ENCODE measurements at places on chromosomes 1 and 21.
A peak's percentile ranks its signal among the peaks of the same experiment; 100 is the strongest.

DNA sequence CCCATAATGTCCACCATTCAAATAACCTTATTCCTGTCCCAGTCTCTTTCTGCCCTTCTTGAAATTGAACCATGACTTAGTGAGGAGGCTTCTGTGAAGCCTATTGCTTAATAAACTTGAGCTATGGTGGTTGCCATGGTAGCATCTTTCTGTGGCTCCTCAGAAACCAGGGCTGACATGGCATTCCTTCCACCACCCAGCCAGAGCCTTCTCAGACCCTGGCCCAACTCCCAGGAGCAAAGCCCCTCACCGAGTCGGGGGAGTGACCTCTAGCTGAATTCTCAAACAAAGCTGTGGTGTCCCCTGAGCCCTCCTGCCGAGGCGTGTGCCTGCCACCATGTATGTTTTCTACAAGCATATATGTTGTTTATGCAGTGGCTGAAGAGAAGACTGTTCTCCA is 259.1 kb downstream of the CACNA1E start:
- DNase-seq, result no peak

DNA sequence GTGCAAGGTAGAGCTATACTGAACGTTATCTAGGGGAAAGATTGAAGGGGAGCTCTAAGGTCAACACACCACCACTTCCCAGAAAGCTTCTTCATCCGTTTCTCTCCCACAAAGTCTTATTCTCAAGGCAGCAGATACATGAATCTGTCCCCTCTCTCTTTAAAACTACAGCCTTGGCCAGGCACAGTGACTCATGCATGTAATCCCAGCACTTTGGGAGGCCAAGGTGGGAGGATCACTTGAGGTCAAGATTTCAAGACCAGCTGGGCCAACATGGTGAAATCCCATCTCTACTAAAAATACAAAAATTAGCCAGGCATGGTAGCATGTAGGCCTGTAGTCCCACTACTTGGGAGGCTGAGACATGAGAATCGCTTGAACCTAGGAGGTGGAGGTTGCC is 8.1 kb downstream of the CYP4X1 start:
- no peak for DNase-seq

DNA sequence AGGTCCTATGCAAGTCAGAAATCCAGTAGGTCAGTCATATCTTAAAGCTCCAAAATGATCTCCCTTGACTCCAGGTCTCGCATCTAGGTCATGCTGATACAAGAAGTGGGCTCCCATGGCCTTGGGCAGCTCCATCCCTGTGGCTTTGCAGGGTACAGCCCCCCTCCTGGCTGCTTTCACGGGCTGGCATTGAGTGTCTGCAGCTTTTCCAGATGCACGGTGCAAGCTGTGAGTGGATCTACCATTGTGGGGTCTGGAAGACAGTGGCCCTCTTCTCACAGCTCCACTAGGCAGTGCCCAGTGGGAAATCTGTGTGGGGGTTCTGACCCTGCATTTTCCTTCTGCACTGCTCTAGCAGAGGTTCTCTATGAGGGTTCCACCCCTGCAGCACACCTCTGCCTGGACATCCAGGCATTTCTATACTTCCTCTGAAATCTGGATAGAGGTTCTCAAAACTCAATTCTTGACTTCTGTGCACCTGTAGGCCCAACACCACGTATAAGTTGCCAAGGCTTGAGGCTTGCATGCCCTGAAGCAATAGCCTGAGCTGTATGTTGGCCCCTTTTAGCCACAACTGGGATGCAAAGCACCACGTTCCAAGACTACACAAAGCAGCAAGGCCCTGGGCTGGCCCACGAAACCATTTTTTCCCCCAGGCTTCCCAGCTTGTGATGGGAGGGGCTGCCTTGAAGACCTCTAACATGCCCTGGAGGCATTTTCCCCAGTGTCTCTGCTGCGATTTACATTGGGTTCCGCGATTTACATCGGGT is 472.7 kb downstream of the NPHP4 start:
- no peak for DNase-seq

- DNase-seq, result no peak
These were observed 38.4 kb downstream of the EEIG2 start for GRCh38 chr1:108598340-108598739.

DNA sequence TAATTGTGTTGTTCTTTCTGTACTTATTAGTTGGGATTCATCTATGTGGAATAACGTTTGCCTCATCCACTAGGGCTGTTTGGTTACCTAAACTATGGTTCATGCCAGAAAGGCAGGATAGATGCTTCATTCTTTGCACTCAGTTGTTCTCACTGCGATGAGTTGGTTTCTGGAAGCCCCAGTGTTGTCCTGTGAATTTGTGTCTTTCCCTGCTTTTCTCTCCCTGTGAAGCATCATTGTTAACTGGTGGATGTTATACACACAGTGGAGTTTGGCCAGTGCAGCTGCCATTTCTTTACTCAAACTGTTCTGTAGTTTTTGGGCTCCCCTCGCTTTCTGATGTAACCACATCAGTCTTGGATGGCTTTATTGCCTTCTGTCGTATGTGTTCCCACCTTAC is 143.6 kb upstream of the COL6A1 start:
- DNase-seq, result no peak

DNA sequence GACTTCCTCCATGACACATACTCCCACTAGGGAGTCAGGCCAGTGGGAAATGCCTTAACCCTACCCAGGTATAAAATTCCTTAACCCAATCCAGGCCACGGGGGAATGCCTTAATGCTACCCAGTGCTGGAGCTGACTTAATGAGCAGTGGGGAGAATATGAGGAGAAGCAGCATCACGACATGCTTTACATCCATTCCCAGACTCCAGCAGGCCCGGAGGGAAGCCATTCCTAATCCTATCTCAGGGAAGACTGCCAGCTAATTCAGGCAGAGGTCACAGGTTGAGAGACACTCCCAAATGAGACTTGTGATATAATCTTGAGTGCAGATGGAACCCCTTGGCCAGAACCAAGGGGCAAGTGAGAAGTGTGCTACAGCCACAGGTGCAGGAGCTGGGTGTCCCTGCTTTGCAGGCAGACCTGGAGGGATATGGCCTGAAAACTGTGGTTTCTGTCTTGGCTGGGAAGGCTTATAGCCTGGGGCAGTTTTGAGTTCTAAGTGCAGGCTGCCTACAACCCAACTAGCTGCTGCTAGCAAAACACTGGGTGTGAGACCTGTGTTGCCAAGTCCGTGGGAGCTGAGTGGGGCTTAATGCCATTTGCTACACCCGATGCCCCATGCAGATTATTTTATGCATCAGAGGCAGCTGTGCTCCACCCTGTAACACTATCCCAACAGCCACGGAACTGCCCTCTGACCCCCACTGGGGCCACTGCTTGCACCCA is 45.1 kb upstream of the GUCA2A start:
- no peak for DNase-seq

DNA sequence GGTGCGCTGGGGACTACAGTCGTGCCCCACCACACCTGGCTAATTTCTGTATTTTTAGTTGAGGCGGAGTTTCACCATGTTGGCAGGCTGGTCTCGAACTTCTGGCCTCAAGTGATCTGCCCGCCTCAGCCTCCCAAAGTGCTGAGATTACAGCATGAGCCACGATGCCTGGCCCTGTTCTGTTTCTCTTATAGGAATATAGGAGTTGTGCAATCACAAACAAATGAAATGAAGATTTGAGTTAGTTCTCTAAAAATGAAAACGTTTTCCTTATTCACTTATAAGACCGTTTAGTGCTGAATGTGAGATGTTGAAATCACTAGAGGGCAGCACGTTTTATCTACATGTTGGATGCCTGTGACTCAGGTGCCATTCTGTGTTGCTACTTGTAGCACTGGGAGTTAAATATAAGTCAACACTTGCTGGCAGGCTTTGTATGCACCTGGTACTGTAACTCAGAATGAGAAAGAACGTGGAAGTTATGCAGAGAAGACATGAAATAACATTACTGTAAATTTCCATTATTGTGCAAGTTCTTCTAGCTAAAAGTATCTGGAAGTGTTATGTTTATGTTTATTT is 45.8 kb downstream of the MIGA1 start:
- DNase-seq, result no peak

DNA sequence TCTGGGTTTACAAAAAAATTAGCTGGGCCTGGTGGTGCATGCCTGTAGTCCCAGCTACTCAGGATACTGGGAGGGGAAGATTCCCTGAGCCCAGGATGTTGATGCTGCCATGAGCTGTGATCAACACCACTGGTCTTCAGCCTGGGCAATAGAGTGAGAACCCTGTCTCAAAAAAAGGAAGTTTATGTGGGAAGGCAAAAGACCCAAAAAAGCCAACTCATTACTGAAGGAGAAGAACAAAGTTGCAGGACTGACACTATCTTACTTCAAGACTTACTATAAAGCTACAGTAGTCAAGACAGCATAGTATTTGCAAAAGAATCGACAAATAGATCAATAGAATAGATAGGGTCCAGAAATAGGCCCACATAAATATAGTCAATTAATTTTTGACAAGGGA is 9.2 kb upstream of the PTGS2 start:
- no peak for DNase-seq

GRCh38 chr1:55539652-55540512 is 324.7 kb upstream of the USP24 start:
- DNase-seq, result no peak

DNA sequence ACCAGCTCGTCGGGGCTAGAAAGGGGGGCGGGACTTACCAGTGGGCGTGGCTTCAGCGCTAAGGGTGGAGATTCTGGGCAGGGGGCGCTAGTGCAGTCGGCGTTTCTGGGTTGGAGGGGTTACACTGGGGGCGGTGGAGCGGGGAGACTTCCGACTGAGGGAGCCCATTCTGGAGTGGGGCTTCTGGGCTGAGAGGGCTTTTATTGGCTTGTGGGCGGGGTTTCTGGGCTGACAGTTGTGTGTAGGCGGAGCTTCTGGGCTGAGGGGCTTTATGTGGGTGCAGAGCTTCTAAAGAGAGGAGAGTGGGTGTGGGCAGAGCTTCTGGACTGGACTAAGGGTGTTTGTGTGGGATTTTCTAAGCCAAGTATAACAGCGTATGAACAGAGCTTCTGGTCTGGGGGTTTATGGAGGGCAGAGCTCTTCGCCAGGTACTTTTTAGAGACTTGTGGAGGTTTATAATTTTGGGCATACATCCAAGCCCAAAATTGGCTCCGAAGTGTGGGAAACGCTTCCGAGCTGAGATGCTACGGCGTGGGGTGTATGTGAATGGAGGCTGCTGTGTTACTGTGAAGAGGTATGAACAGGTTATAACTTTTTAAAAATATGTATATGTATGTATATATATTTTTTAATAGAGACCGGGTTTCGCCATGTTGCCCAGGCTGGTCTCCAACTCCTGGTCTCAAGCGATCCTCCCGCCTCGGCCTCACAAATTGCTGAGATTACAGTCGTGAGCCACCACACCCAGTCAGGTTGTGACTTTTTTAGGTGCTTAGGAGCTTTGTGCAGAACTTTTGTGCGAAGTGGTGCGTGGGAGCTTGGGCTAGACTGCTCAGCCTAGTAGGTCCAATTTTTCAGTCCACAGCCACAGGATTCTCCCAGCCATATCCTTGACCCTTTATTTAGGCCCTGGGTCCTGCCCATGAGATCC is 825 bp downstream of the TMEM39B start:
- DNase-seq, result no peak

DNA sequence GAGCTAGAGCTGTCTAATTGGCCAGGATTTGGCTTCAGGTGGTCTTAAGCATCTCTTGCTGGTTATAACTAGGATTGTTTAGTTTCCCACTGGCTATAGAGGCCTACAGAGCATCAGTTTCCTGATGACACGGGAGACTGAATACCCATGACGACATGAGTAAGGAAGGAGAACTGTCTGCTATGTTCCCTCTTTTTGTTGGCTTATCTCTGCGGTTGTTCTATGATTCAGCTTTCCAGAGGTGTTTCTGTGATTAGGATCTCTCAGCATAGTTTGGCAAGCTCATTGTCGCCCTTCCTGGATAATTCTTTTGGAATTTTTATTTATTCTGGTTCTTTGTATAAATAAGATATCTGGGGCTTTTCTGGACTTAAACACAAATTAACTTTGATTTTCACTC is 163.4 kb downstream of the OLFM3 start:
- no peak for DNase-seq

DNA sequence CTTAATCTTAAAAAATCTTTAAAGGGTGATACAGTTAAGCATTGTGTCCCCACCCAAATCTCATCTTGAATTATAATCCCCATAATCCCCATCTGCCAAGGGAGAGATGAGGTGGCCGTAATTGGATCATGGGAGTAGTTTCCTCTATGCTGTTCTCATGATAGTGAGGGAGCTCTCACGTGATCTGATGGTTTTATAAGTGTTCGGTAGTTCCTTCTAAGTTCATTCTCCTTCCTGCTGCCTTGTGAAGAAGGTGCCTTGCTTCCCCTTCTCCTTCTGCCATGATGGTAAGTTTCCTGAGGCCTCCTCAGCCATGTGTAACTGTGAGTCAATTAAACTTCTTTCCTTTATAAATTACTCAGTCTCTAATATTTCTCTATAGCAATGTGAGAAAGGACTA is 10.7 kb downstream of the DHRS3 start:
- DNase-seq, result no peak

DNA sequence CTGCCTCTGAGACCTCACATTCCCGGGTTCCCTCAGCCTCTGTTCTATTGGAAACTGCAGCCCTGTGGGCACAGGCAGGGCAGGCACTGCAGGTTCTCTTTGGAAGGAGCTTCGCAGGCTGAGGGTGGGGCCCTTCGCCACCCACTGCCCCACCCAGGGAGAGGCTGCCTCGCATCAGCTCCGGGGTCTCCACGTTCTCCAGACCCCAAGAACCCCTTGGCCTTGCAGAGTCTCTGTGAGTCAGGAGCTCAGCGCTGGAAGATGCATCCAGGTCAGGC is 8.6 kb upstream of the C1orf159 start:
- DNase-seq, result peak; percentile 77

DNA sequence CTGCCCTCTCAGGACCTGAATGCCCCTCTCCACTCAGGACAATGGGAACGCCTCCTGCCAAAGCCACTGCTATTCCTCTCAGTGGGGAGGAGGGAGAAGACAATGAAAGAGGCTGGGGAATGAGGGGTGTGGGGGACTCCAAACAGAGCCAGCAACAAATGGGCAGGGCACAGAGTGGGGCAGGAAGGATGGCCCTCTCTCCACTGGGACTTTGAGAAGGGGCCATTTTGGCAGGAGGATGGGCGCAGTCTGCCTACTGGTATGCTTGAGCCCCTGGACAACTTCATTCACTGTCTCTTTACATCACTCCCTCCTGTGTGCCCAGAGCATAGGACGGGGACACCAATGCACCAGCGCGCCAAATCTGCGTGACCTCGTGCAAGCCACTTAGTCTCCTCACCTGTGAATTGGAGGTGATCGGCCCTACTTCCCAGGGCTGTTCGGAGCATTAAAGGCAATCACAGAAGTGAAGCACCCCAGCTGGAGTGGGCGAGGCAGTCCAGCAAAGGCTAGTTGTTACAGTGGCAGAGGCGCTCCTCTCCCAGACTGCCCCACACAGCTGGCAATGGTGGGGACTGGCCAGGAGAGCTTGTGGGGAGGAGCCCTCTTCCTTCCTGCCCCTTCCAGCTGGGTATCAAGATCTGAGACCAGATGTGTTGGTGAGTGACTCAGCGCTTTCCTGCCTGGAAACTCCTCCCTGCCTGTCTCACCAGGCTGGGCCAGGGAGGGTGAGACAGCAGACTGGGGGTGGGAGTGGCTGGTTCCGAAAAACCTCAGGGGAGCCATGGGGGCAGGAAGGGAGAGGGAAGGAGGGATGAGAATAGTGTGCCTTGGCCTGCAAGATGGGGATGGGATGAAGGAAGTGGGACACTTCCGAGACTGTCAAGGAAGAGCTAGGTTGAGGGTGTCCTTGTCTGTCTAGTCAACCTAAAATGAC is 22.4 kb upstream of the SYNC start:
- DNase-seq, result peak; percentile 59

All from mucosa of descending colon (tissue), 3 donors.